Stimulated activated CD8-positive, alpha-beta memory T cell treated with anti-CD3 and anti-CD28 coated beads, Interleukin-7, amount 100 ng/mL, for 1 hour (primary cell): ENCODE measurements at places on chromosomes 2 and 18.

DNA sequence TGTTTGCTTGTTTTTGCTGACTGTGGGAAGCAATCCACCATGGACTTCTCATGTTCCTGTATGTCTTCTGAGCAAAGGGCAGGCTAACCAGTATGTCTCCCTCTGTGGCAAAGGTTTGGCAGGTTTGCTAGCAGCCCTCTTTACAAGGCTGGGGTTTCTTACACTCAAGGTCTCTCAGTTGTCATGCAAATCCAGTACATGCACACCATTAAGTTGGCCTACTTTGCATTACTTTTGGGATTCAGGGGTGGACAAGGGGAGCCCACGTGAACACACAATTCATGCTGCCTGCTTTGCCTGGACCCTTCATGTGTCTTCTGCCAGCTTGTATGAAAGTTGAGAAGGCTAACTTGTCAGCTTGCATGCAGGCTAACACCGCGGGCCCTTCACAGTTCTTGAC, 134.9 kb downstream of the LRRTM4 start:
- DNase-seq = no peak

DNA sequence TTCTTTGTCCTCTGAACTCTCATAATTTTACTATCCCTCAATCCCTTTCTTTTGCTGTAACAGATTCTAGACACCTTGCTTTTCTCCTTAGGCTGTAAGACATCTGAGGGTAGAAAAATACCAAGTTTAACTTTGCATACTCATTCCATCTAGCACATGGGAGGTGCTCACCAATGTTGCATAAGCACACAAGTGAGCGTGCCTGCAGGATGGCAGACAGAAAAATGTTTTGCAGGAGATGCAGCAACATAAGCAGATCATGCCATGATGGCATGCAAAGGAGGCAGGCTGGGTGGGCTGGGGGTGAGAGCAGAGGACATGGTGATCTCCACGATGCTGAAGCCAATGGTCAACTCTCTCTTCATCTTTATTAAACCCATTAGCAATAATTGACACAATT, 24.1 kb downstream of the CYRIA start:
- no peak for DNase-seq

DNA sequence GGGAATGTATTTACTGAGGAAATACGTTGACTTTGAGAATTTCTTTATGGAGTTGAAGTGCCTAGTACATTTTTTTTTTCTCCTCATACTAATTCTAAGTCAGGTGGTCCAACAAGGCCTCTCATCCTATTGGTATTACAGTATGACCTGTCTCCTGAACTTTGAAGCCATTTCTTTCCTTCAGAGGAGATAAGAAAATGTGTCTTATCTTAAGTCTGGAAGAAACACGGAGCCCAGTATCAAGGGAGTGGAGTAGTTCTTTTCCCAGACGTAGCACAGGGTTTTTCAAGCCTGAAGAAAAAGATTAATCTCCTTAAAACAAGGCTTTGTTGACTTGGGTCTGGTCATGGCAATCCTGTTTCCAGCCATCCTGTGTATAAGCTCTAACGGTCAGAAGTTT, 11.6 kb upstream of the CPS1 start:
- DNase-seq = no peak

DNA sequence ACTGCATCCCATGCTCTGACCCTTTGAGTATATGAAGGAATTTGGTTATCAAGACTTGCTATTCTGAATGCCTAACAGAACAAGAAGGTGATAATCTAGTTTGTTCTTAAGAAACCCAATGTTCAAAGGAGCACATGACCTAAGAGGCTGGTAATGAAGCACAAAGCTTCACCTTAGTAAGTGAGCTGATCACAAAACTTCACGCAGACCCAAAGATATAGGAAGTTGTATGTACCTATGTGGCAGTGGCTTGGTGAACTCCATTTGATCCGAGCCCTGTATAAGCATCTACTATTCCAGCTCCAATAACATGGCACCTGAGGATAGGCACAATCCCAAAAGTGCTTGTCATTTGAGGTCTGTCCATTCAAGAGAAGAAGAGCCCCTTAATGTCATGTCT, 78.6 kb downstream of the ANKRD44 start:
- no peak for DNase-seq

GRCh38 chr2:8329660-8330622, 351.9 kb upstream of the ID2 start:
- DNase-seq = no peak

- no peak for DNase-seq
Measured at GRCh38 chr2:172845028-172845630, 109.5 kb downstream of the RAPGEF4 start.

GRCh38 chr2:218137514-218137913, 11.7 kb downstream of the CXCR2 start:
- DNase-seq = no peak

DNA sequence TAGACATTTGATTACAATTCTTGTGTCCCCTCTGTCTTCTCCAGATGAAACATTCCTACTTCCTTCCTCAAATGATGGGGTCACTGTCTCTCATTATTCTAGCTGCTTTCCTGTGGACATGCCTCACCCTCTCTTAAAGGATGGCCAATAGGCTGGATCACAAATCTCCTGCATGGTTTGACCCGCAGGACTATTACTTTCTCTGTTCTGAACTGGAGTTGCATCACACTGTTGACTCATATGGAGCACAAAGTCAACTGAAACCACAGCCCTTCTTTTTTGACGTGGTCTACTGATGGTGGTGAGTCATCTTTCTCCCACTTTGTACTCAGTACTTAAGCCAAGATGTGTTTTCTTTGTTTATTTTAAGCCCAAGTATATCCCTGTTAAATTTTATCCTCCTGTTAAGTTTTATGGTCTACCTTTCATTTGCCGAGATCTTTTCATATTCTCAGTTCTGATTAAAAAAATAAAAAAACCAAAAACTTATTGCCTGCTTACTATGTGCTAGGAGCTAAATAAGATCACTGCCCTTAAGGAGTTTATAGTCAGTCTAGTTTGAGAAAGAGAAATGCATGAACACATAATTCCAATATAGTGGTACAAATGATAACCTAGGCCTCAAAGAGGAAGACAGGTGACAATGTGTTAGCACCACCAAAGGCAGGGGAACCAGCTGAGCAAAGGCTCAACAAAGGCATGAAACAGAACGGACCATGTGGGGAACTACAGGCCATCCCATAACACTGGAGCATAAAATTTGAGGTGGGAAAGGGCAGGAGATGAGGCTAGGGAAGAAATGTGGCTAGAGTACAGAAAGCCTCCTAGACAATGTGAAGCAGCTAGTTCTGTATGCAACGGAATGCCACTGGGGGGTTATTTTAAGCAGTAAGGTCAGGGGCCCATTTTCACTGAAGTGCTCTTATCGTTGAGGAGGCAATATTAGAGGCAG, 67.6 kb upstream of the ZFP36L2 start:
- no peak for DNase-seq

GRCh38 chr18:9330419-9330818, 4.2 kb upstream of the TWSG1 start:
- no peak for DNase-seq

DNA sequence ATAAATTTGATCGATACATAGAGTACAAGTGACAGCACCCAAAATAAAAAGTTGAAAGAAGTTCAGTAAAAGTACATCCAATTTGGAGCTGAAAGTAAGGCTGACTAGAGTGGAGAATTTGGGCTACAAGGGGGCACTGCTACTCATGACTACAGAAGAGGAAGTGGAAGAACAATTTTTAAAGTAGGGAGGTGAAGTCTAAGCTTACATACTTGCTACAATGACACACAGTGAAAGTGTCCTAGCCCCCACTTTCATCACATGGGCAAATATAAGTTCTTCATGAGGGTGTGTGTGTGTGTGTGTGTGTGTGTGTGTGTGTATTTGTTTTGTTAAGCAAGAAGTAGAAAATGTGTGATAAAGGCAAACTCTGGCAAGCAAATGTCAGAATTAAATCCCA, 45.7 kb downstream of the MAP3K2 start:
- DNase-seq = no peak

DNA sequence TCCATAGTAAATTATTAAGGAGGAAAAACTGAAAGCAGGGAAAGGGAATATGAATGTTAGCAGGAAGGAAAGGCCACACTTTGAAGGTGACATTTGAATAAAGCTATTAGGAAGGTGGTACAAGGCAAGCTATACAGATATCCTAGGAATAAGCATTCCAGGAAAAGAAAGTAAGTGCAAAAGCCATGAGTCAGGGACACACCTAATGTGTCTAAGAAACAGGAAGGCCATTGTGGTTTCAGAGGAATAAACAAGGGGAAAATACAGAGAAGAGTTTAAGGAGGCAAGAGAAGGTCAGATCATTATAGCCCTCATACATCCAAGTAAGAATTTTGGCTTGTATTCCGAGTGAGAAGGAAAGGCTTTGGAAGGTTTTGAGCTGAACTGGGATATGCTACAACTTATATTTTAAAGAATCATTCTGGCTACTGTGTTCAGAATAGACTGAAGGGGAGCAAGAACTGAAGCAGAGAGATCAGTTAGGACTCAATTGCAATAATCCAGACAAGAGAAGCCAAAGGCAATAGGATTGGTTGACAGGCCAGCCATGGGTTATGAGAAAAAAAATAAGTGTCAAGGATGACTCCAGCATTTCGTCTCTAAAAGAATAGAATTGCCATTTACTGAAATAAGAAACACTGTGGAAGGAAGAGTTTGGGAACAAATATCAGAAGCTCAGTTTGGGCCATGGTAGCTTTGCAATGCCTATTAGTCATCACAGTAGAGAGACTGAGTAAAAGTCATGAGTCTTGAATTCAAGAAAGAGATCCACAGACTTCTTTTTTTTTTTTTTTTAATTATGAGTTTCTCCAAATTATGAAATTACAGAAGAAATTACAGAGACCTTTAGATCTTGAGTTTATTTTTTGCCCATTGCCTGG, 11.3 kb downstream of the RAD51AP2 start:
- no peak for DNase-seq

DNA sequence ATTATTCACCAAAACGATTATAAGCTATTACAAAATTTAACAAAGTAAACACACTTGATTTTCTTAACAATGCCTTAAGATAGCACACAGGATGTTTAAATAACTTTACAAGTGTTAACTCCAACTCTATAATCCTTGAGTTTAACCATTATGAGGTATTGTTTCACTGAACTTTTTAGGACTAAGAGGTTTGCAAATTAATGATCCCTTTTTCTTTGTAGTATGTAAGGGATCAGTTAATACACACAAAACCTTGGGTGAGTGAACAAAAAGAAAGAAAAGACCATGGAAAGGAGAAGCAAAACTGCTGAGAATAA, 21.5 kb upstream of the TFPI start:
- no peak for DNase-seq

GRCh38 chr2:173511942-173512341, 157.3 kb downstream of the CDCA7 start:
- DNase-seq = no peak

DNA sequence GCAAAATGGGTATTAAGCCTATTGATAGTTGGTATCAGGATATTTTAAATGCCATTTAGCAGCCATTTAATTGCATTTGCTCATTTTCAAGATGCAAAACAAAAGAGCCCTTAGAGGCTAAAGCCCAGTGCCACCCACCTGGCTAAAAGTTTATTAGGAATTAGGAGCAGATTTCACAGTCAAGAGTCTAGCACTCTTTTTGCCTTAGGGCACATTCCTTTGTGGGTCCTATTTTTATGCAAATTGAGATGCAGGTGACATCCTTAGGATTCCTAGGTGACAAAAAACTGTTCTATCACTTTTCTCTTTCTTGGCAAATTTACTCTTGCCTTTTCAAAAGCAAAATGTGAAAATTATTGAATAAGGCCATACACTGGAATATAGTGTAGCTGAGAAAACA, 42.0 kb downstream of the CTNNA2 start:
- no peak for DNase-seq

DNA sequence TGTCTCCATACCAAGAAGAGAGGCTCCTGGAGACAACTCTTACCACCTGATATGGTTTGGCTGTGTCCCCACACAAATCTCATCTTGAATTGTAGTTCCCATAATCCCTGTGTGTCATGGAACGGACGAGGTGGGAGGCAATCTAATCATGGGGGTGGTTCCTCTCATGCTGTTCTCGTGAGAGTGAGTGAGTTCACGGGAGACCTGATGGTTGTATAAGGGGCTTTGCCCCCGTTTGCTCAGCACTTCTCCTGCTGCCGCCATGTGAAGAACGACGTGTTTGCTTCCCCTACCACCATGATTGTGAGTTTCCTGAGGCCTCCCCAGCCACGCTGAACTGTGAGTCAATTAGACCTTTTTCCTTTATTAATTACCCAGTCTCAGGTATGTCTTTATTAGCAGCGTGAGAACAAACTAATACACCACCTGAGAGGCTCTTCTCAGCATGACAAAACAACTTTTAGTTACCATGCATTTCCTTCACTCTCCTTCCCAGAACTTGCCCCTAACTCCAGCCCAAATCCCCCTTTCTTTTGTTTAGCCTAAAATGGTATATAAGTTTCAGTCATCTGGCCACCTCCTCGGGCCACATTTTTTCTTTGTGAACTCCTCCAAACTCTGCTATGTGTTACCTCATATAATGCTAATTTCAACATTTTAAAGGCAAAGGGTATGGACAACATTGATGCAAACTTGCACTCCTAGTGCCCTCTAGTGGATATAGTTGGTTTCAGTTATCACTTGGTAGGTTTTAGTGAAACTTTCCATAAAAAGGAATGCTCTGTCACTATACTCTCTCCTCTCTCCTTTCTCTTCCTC, 58.6 kb upstream of the SLC25A52 start:
- DNase-seq = no peak

GRCh38 chr18:39296293-39296888, 1730.8 kb upstream of the CELF4 start:
- no peak for DNase-seq

GRCh38 chr2:128604045-128604444, 285.4 kb upstream of the HS6ST1 start:
- no peak for DNase-seq

DNA sequence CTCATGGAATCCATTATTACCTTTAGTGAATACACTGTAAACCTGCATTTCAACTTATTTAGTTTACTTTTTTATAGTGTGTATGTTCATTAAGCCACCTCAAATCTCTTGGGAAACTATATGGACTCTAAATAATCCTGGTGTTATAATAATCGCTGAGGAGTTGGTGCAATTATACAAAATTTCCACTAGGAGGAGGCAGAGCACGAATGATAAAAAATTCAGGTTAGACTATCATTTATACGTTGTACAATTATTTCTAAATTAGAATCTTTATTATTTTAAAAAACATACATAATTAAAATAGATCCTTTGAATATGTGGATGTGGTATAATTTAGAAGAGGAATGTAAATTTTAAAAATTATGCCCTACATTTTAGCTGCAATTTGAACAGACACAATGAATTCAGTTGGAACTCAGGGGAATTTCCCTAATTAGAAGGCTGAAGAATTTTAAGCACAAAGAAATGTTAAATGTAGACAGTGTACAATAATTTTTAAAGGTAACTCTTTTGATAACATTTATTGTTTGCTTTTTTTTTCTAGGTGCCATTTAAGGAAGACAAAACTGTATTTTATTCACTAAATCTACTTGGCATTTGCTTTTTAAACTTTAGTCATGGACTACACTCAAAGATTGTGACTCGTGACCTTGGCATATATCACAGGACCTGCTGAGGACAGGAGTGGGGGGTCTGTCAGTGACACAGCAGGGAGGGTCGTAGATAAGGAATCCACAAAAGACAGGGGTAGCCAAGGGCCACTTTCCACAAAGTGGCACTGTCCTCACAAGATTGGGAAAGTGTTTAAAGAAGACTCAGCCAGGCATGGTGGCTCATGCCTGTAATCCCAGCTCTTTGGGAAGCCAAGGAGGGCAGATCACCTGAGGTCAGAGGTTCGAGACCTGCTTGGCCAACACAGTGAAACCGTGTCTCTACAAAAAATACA, 45.5 kb downstream of the RAB12 start:
- no peak for DNase-seq
